ENCODE measurements at places on chromosomes 3 and 15. TPM values are rescaled to one million over a fixed set of nuclear protein-coding genes. Genes with fewer than 3 reads are reported as not detected.

Gene SLC51B
- 40.9 TPM for polyA plus RNA-seq

Gene SOX2
- polyA plus RNA-seq, result not detected

Gene LRRFIP2
- 26.1 TPM for polyA plus RNA-seq

Gene IGSF11
- polyA plus RNA-seq, result 6.7 TPM

Gene OSTN
- not detected for polyA plus RNA-seq

- DNase-seq, result no peak
Measured at GRCh38 chr3:65604863-65605526, 433.7 kb downstream of the MAGI1 start.

DNA sequence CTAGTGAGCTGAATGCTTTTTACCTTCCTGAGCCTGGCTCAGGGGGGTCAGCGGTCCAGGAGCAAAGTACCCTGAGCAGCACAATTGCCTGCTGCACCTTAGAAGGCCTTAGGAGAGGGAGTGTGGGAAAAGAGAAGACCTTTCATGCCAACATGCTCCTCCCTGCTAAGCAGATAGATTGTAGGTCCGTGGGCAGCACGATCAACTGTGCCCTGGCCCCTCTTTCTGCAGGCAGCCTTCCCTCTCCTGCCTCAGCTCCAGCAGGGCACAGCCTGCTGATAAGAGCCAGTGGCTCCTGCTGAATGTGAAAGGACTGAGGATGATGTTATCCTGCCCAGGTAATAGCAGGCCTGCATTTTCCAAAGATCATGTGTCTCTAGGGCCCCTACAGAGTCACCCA lies 4.1 kb downstream of the CORO2B start:
- DNase-seq, result no peak

- no peak for DNase-seq
Measured at GRCh38 chr3:138371070-138371965, 22.9 kb downstream of the MRAS start.

DNA sequence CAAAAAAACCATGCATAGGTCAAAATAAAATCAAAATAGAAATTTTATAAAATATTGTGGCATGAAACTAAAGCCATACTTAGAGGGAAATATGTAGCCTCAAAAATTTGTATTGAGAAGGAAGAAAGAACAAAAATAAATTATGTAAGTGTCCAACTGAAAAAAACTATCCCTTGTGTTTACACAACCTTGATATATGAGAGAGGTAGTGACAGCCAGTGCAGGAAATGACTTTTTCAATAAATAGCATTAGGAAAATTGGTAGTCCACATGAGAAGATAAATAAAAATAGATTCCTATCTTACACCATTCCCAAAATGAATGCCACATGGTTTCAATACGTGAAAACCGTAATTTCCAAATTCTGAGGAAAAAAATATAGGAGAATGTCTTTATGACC lies 13.2 kb upstream of the PRSS50 start:
- DNase-seq, result no peak

DNA sequence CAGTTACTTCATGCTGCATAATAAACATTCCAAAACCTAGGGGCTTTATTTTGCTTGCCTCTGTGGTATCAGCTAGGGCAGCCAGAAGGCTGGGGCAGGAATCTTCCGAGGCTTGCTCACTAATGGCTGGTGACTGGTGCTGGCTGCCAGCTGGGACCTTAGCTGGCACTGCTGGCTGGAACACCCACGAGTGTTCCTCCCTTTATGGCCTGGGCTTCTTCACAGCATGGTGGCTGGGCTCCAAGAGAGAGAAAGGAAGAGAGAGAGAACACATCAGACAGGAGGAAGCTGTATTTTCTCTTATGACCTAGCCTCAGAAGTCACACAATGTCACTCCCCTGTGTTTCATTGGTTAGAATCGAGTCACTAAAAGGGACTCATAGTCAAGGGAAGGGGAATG lies 23.9 kb upstream of the CDCP1 start:
- no peak for DNase-seq

Data from kidney (tissue), 22 donors.